Left renal pelvis (tissue), 4 donors: ENCODE measurements at places on chromosomes 6 and 20.

- DNase-seq, result no peak
Measured at GRCh38 chr6:45838451-45838850, 177.2 kb downstream of the CLIC5 start.

GRCh38 chr6:84348801-84349200 lies 121.4 kb upstream of the CEP162 start:
- no peak for DNase-seq

DNA sequence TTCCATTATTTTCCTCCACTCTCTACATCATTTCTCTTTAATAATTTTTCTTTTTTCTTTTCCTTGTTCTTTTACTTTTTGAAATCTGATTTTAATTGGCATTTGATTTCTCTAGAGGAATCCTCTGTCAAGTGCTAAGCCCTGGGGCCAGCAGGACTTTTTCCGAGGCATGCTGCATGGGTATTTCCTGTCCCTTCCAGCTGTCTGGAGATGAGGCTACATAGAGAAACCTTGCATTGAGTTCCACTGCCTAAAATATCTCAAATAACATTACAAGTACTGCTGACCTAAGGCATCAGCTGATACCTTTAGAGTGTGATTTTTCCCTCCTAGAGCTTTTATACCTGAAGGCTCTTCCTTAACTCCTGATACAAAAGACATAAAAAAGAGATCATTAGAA lies 6.2 kb downstream of the RNF217 start:
- no peak for DNase-seq

DNA sequence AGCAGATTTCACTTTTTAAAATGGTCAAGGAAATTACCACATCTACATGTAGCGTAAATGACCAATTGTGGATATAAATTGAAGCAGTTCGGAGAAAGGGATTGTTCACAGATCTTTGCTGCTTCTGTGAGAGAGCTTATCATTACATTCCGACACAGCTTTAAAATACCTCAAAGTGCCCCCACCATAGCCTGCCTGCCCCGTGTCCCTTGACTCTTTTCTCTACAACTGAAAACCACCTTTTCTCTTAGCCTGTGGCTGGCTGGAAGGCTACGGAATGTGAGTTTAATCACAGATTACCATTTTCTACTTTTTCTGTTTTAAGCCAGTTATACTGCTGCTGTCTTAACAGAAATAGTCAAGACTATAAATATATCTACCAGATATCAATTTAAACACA lies 347.2 kb upstream of the MAP3K7 start:
- no peak for DNase-seq

DNA sequence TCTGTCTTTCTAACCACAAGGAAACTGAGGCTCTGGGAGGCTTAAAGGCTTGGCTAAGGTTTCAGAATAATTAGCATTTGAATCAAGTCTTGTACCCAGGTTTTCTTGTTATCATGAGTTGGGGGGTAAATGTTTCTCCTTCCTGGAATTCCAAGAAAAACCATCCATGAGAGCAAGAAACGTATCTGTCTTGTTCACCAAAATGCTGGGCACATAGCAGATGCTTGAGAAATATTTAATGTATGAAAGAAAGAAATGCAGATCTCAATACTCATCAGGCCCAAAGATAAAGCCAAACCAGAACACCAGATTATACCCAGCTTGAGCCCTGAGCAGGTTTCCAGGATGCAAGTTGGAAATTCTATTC lies 164.6 kb downstream of the CLIC5 start:
- no peak for DNase-seq

GRCh38 chr6:143396497-143397226 lies 53.8 kb downstream of the ADAT2 start:
- DNase-seq, result no peak

- no peak for DNase-seq
Measured at GRCh38 chr6:101662111-101662897, 268.8 kb downstream of the GRIK2 start.

GRCh38 chr6:53035549-53036213 lies 29.5 kb upstream of the FBXO9 start:
- DNase-seq, result no peak

DNA sequence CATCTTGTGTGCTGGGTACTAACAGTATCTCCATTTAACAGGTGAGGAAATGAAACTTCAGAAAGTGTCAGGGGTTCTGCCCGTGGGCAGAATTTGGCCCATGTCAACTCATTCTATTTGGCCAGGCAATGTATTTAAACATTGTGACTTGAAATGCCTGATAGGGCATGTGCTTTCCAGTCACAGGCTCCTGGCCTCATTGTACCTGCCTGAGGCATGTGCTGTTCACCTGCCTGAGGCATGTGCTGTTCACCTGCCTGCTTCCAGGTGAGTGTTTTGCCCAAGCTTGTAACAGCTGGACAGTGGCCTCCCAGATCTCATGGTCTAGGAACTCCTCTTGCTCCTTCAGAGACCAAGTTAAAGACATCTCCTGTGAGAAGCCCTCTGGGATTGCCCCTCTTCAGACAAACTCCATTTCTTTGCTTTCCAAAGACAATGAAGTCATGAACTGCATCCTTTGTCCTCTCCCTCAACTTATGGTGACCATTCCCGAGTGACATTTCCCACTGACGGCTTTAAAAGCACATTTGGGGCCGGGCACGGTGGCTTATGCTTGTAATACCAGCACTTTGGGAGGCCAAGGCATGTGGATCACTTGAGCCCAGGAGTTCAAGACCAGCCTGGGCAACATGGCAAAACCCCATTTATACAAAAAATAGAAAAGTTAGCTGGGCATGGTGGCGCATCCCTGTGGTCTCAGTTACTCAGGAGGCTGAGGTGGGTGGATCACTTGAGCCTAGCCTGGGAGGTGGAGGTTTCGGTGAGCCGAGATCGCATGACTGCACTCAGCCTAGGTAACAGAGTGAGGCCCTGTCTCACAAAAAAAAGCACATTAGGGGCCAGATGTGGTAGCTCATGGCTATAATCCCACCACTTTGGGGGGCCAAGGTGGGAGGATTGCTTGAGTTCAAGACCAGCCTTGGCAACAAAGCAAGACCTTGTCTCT lies 48.7 kb downstream of the BCAS4 start:
- no peak for DNase-seq

- DNase-seq, result no peak
Measured at GRCh38 chr6:14634072-14634471, 516.5 kb downstream of the CD83 start.

DNA sequence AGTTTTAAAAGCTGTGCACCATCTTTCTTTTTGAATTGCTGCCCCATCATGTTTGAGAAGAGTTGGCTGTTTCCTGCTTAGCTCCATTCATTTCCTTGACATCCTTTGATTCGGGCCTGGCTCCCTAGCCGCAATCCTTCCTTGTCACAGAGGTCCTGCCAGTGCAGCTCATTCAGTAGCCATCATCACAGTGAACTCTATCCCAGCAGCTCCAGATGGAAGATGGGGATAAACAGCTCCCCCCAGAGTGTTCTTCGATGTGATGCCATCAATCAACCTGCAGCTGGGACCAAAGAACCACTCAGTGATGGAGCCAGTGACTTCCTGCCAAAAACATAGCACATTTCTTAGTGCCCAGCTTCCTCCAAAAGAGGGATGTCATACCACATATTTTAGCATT lies 158.8 kb downstream of the FRK start:
- DNase-seq, result peak; percentile 16

- no peak for DNase-seq
Measured at GRCh38 chr20:38094373-38094891, 60.9 kb downstream of the RPRD1B start.

GRCh38 chr6:63584125-63584514 lies 11.8 kb downstream of the LOC128125822 start:
- DNase-seq, result no peak

DNA sequence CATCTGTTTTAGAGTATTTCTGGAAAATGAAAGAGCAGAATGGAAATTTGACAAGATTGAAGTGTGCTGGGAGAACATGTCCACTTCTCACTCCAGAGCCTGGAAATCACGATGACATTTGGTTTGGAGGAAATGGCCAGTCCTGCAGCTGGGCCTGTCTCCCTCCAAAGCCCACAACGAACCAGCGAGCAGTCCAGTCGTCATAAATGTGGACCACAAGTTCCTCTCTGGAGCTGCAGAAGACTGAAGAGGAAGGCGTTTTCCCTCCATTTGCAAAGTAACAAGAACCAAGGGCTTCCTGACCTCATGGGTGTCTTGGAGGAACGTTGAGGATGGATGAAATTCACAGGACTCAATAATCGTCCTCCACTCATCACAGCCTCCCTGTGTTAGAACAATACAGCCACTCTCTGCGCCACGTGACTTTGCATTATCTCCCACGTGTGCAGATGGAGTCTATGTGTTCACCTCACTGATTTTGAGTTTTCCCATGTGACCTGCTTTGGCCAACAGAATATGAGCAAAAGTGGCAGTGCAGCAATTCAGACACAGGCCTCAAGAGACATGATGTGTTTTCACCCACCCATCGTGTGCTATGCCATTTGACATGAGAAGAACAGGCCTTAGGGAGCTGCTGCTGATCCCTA lies 9.1 kb upstream of the SPATS1 start:
- DNase-seq, result no peak

GRCh38 chr20:31608251-31608945 lies 3.3 kb downstream of the ID1 start:
- peak; percentile 85 for DNase-seq

DNA sequence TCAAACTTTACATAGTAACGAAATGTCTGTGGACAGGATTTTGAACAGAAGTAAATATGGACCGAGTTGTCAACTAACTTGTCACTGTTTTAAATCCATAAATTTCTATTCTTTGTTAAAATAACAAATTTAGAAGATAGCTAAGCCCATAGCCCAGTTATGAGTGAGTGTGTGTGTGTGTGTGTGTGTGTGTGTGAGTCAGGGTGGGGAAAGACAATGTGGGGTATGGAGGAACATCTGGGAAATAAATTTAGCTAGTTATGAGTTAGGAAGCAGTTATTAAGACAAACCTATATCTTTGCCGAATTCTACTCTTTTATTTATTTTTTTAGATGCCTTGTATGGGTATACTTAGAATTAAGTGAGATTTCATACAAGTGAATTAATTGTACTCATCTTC lies 9.0 kb downstream of the TPBG start:
- DNase-seq, result no peak

DNA sequence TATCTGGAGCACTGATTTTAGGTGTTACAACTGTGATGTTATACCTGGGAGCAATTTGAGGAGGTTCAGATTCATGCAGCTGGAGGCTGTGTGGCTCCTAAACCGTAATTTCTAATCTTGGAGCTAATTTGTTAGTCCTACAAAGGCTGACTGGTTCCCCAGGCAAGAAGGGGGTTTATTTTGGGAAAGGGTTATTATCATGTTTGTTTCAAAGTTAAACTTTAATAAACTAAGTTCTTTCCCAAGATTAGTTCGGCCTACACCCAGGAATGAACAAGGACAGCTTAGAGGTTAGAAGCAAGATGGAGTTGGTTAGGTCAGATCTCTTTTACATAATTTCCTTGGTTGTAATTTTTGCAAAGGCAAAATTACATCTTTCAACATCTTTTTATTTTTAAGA lies 135.8 kb downstream of the MYO6 start:
- DNase-seq, result no peak

GRCh38 chr20:922781-923180 lies 6.6 kb upstream of the ANGPT4 start:
- DNase-seq, result no peak

- no peak for DNase-seq
Measured at GRCh38 chr6:71502956-71503355, 214.3 kb downstream of the OGFRL1 start.

- no peak for DNase-seq
Measured at GRCh38 chr6:3306848-3307247, 48.1 kb downstream of the PSMG4 start.

- DNase-seq, result no peak
Measured at GRCh38 chr6:122170274-122170673, 229.2 kb upstream of the HSF2 start.

- DNase-seq, result no peak
Measured at GRCh38 chr6:51901766-51902764, 185.3 kb downstream of the PKHD1 start.

DNA sequence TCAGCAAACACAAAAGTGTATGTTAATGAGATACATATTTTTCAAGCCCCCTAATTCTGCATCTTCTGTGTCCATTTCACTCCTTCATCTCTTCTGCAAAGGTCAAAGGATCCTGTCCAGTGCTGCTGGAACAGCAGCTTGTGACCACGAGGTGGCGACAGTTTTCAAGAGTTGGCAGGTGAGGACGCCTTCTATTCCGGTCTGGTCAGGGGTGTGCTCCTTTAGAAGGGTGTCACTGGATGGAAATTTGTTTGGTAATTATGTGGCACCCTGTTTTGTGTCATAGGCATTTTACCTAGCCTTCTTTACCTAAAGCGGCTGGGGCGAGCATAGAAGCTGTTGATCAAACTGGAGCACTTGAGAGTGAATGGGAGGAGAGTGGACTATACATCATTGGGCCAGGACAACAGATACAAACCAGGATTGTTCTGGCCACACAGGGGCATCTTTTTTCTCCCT lies 32.9 kb upstream of the ERVFRD-1 start:
- DNase-seq, result peak; percentile 36

DNA sequence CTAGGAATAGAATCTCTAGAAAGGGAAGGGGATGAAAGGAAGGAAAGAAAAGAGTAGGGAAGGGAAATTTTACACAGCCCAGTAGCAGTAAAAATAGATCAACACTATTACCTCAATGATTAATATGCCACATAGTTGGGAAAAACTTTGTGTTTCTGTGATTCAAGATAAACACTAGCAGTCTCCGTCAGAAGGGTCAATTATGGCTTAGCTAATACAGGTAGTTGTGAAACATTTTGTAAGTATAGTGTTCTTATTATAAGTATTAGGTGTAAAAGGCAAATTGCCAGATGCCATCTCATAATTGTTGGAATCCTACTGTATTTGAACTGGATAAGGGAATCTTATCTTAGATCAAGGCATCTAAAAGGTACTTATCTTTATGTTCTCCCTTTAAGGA lies 165.7 kb downstream of the MTFR2 start:
- DNase-seq, result no peak

DNA sequence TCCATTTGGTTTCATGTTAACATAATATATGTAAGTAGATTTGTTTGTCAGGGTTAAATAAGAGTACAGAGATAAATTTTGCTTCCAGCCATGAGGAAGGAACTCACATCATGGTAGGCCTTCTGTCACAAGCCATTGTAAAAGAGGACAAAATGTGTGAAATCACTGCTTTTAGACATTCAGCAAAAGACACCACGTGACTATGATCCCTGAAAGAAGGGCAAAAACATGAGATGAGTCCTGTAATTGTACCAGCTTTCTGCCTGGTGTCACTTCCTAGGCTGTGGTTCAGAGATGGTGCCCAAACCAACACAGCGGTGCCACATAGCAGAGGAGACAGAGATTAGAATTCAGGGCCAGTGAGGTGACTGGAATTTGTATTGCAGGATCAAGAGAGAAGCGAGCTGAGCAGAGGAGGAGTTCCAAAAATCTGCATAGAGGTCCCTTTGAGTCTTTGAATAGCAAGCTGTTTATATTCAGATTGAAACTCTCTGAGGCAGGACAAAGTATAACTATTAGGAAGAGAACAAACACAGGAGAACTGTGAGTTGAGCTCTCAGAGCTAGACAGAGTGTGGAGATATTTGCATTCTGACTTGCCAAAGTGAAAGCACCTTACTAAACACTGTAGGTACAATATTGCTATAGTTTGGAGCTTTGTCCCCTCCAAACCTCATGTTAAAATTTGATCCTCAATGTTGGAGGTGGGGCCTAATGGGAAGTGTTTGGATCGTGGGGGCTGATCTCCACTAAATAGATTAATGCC lies 52.6 kb upstream of the PDE7B start:
- DNase-seq, result no peak

- DNase-seq, result no peak
Measured at GRCh38 chr20:11776687-11777086, 141.0 kb upstream of the BTBD3 start.
